ENCODE measurements at places on chromosomes 3 and 15. TPM values are rescaled to one million over a fixed set of nuclear protein-coding genes. Genes with fewer than 3 reads are reported as not detected.

RAB6B gene
- 18.3 TPM for polyA plus RNA-seq

RTF1 gene
- polyA plus RNA-seq, result 62.8 TPM

CCR8 gene
- polyA plus RNA-seq, result not detected

- DNase-seq, result no peak
Measured at GRCh38 chr15:63371297-63371918, 10.2 kb downstream of the CA12 start.

DNA sequence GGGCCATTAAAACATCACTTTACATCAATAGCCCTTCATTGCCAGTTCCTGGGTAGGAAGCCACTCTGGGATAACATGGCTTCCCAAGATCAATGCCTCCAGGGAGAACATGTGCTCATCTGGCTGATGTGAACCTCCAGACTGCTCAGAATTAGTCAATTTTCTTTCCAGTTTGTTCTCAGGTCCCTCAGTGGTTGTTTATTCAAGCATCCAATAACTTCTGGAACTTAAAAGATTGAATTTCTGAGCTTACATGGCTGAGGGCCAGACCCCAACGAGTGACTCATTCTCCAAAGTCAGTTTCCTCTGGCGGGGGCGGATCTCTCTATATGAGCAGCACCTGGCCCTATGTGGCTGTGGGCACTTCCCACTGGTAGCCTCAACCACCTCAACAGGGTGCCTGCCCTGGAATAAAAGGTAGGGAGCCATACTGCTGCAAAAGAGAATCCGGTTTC, 34.0 kb downstream of the LYZL4 start:
- no peak for DNase-seq
